ENCODE measurements at places on chromosomes 12 and 14. TPM values are rescaled to one million over a fixed set of nuclear protein-coding genes. Genes with fewer than 3 reads are reported as not detected.

Gene SYNE3
- total RNA-seq: 7.8 TPM

Gene CYP27B1
- total RNA-seq: 0.61 TPM

Gene LTBP2
- total RNA-seq: 5.7 TPM

Gene SERPINA6
- total RNA-seq: not detected

Gene ERP27
- total RNA-seq: not detected

Gene KRT6B
- total RNA-seq: not detected

Gene FAM186B
- 0.15 TPM for total RNA-seq

Gene GDF3
- total RNA-seq: not detected

Gene HOXC6
- total RNA-seq: not detected

Gene DLGAP5
- not detected for total RNA-seq

Gene LRCOL1
- total RNA-seq: not detected

Gene HOXC5
- total RNA-seq: not detected

Gene PYGL
- total RNA-seq: 11.1 TPM

Gene TCL1B
- not detected for total RNA-seq

Gene CPM
- 34.8 TPM for total RNA-seq
